H1 (cell line): ENCODE measurements at places on chromosomes 16 and 17. TPM values are rescaled to one million over a fixed set of nuclear protein-coding genes. Genes with fewer than 3 reads are reported as not detected.

- no peak for DNase-seq
Measured at GRCh38 chr16:89071686-89072547, 21.7 kb upstream of the ACSF3 start.

- no peak for DNase-seq
Measured at GRCh38 chr17:16123531-16123930, 91.8 kb downstream of the NCOR1 start.

DNA sequence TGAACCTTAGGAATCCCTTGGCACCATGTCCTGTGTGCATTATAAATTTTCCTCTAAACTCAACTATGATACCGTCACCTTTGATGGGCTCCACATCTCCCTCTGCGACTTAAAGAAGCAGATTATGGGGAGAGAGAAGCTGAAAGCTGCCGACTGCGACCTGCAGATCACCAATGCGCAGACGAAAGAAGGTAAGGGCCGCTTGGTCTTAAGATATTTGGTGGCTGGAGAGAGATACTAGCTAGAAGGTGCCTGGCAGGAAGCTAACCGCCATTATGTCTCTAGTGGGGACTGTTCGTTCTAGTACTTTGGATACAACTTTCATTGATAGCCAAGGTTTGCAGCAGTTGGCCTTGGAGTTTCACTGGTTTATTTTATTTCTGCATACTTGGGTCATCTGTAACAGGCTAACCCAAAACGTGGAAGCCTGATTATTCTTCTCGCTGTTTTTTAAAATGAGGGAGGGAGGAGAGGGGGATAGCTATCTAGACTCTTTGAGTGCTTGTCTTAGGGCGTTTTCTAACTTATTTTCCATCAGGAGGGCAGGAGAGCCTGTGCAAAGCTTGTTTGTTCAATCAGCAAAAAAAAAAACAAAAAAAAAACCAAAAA is 1.3 kb downstream of the RBBP6 start:
- DNase-seq, result no peak

DNA sequence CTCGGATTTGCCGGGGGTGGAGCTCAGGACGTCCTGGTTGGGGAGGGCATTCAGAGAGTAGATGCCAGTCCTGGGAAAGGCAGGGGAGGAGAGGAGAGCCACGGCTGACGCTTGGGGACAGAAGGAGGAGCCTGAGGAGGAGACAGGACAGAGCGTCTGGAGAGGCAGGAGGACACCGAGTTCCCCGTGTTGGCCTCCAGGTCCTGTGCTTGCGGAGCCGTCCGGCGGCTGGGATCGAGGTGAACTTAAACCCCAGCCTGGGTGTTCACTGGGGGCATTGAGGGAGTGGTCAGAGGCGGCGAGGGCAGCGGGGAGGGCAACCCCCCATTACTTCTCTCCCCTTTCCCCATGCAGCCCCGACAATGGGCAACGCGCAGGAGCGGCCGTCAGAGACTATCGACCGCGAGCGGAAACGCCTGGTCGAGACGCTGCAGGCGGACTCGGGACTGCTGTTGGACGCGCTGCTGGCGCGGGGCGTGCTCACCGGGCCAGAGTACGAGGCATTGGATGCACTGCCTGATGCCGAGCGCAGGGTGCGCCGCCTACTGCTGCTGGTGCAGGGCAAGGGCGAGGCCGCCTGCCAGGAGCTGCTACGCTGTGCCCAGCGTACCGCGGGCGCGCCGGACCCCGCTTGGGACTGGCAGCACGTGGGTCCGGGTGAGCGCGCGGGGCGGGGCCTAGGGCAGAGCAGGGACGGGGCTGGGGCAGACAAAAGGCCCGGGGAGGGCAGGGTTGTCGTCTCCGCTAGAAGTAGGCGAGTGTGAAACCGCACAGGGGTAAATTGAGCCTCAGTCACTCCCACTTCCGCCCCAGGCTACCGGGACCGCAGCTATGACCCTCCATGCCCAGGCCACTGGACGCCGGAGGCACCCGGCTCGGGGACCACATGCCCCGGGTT is 3.7 kb downstream of the NOL3 start:
- no peak for DNase-seq

DNA sequence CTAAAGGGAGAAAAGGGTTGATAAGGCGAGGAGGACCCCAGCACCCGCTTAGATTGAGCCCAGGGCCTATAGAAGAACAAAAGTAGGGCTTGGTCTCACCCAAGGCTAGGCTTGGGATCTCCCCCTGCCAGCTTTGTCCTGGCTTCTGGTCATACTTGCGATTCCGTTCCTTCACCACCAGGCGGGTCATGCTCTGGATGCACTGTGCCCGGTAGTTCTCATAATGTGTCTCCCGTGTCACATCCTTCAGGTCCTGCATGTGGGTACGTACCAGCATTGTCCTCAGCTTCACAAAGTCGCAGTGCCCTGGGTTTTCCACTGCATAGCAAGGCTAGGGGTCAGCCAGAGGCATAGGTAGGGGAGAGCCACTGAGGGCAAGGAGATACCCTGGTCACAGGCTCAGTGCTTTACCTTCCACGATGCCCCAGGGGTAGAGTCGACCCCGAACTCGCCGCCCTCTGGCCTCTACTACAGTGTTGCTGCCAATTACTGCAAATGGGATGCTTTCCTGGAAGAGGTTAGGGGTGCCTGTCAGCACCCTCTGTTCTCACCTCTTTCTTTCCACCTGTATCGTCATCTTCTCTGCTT is 6.5 kb upstream of the MTMR4 start:
- DNase-seq, result peak; percentile 62

- DNase-seq, result no peak
Measured at GRCh38 chr16:1790611-1791255, 2.8 kb downstream of the IGFALS start.

DNA sequence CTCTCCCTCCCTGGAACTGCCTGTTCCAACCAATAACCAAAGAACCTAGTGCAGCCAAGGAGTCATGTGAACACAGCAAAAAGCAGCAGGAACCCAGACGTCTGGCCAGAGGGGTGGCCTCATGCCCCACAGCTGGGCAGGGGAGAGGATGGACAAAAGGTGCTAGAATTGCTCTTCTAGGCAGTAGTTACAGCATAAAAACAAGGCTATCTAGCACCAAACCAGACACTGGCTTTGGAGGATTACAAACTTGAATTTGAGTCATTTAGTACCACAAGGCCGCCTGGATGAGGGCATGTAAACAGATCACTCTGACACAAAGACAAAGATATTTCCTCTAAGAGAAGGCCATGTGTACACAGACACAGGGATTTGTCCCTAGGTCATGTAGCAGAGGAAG is 423.3 kb upstream of the MAF start:
- DNase-seq, result no peak

GRCh38 chr16:12314653-12315185 is 338.2 kb downstream of the SNX29 start:
- no peak for DNase-seq

The CFAP97D1 gene
- 0.07 TPM in 1 of 2 replicates, not detected in the other for total RNA-seq

The PRRT2 gene
- total RNA-seq, result 12.8 and 16.6 TPM in 2 replicates

The ABI3 gene
- 1.1 and 1.3 TPM in 2 replicates for total RNA-seq

The SRCIN1 gene
- total RNA-seq, result 3.8 and 4.1 TPM in 2 replicates
